ENCODE measurements at places on chromosomes 2 and 18.

- no peak for DNase-seq
Observed at GRCh38 chr2:157497638-157498314, 53.9 kb upstream of the CYTIP start.

GRCh38 chr2:46076875-46077274, 220.3 kb upstream of the EPAS1 start:
- DNase-seq = no peak

DNA sequence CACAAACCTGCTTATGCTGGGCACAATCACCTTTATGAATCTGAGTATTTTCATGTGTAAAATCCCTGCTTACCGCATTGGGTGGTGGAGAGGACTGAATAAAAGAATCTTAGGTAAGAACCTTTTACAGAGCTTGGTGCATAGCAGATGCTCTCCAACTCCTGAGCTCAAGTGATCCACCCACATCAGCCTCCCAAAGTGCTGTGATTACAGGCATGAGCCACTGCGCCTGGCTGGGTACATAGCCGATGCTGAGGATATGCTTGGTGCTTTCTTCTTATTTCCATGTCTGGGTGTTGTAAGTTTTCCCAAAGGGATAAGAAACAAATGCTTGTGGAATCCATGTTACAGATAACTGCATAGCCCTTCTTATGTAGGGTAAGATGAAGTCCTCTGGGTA, 244.3 kb upstream of the PXDN start:
- DNase-seq = no peak

GRCh38 chr18:28802546-28802945, 625.6 kb upstream of the CDH2 start:
- DNase-seq = no peak

- DNase-seq = no peak
Observed at GRCh38 chr18:2883076-2883735, 36.4 kb downstream of the EMILIN2 start.

All from stimulated activated CD4-positive, alpha-beta T cell treated with anti-CD3 and anti-CD28 coated beads, Interleukin-2, amount 100 ng/mL, for 4 hours (primary cell).